ENCODE measurements at places on chromosomes 13 and 19.

GRCh38 chr13:26528527-26528926 is 29.0 kb upstream of the WASF3 start:
- DNase-seq, result no peak

GRCh38 chr13:99989276-99990125 is 7.9 kb downstream of the ZIC2 start:
- no peak for DNase-seq

DNA sequence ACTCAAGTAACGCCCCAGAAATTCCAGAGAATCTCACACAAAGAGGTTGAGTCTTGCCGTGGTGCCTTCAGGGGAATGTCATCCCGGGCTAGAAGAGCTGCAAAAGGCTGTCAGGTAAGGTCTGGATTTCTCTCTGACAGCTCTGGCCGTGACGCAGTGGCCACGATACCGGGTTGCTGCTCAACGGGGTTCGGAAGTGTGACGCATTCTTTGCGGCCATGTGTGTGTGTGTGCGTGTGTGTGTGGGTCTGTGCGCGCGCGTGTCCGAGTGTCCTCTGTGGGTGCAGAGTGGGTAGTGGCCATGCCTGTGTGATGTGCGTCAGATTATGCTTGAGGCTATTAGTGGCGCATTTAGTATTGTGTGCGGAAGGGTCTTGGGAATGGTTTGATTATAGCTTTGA is 306 bp downstream of the ZNF540 start:
- DNase-seq, result peak; percentile 65

- DNase-seq, result no peak
Measured at GRCh38 chr19:7442423-7442822, 46.4 kb downstream of the PEX11G start.

DNA sequence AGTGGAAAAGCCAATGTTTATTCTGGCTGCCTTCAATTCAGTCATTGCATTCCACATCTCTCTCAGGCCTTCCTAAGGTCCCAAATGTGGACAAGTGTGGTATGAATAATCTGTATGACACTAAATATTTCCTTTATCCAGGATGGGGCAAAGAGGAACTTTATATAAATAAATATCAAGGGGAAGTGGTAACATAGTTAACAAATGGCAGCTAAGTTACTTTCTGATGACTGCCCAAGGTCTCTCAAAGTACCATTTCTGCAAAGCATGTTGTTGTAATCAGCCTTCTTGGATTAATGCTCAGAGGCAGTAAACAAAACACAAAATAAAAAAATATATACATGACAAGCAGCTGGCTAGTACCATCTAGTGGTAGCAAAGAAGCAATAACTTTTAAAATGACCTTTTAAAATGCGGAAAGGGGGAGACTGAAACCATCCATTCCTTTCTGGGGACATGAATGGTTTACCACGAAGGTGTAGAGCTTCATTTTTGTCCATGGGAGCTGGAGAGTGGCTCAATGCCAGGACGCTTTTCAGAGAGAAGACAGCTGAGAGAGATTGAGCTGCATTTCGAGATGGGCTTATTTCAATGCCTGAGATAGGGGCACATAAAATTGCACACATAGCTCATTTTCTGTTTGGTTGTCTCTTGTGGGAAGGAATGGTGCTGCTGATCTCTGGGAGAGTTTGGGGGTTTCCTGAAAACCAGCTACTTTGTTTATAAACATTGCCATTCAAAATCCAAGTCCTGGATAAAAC is 259.2 kb downstream of the RFC3 start:
- no peak for DNase-seq

DNA sequence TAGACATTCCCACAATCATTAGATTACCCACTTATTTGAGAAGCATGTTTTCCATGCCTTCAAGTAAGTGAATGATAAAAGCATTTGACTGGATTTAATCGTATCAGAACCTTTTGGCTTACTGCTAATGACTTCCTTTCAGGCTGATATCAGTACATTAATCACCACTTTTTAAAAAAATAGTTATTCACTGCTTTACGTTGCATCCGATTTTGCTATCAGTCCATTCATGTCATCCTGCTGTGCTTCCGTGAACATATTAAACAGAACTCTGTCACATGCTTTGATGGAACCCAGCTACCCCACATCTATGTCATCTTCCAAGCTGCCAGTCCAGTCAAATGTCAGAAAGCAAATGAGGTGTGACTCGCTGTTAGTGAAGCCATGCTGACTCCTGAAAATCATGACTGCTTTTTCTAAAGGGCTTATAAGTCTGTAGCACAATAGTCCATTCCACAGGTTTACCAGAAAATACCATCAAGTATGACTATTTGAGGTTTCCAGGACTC is 440.9 kb downstream of the IRS2 start:
- DNase-seq, result no peak

DNA sequence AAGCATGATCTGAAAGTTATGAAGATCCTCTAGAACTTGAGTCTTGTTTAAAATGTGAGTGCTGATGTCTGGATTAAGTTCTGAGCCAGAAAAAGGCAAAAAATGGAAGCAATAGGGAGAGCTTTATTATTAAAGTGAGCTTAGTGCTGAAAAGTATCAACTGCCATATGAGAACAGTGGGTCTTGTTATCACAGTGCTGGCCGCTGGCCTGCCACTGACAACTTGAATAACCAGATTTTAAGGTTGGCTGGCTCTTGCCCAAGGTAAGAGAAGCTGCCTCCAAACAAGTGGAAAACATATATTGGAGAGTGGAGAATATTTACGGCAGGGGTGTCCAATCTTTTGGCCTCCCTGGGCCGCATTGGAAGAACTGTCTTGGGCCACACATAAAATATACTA is 33.9 kb downstream of the NUFIP1 start:
- DNase-seq, result no peak
